T-helper 22 cell (primary cell): ENCODE measurements at places on chromosomes 2 and 18.

DNA sequence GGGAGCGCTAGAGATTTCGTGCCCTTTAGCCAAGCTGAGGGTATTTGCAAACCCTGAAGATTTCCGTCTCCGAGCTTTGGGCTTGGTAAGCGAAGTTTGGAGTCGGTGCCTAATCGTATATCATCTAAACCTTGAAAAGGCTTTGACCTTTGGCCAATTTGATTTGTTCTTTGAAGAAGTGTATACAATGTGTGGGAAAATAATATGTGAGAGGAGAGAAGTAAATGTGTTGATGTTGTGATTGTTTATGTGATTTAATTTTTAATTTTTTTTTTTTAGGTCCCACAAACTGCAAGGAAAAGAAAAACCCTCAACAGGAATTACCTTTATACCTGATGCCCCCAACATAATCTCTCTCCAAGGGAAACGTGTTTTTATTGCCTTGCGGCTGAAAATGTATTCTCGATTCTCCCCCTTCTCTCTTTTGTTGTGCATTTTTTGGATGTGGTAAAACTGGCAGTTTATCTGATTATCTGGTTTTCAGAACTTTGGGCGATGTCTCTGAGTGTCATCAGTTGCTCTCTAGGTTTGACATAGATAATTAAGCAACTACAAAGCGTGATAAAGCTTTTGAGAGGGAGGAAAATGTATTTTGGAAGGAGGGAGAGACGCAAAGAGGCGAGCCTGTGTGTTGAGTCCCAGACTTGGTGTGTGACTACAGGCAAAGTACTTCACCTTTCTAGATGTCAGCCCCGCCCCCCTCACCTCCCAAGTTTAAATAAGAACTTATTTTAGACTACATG is 912 bp upstream of the FBXO11 start:
- peak; percentile 31 for DNase-seq

DNA sequence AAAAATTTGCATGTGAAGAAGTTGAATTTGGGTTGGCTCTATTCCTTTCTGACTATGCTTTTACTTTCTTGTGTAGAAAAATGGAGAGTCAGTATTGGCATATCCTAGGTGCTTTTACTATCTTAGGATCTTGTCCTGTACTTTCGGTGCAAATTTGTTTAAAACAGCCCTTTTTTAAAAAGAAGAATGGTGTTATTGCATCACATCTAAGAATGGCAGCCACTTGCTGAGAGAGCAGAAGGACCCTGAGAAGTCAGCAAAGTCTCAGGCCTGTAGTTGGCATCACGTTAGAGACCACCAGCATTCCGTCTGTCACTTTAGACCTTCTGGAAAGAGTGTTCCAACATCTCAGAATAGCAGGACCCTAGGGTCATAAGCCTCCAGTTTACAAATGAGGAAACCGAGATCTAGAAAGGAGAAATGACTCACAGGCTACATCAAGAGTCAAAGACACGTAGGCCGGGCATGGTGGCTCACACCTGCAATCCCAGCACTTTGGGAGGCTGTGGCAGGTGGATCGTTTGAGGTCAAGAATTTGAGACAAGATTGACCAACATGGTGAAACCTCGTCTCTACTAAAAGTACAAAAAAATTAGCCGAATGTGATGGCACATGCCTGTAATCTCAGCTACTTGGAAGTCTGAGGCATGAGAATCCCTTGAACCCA is 42.5 kb downstream of the SPATS2L start:
- DNase-seq: no peak

DNA sequence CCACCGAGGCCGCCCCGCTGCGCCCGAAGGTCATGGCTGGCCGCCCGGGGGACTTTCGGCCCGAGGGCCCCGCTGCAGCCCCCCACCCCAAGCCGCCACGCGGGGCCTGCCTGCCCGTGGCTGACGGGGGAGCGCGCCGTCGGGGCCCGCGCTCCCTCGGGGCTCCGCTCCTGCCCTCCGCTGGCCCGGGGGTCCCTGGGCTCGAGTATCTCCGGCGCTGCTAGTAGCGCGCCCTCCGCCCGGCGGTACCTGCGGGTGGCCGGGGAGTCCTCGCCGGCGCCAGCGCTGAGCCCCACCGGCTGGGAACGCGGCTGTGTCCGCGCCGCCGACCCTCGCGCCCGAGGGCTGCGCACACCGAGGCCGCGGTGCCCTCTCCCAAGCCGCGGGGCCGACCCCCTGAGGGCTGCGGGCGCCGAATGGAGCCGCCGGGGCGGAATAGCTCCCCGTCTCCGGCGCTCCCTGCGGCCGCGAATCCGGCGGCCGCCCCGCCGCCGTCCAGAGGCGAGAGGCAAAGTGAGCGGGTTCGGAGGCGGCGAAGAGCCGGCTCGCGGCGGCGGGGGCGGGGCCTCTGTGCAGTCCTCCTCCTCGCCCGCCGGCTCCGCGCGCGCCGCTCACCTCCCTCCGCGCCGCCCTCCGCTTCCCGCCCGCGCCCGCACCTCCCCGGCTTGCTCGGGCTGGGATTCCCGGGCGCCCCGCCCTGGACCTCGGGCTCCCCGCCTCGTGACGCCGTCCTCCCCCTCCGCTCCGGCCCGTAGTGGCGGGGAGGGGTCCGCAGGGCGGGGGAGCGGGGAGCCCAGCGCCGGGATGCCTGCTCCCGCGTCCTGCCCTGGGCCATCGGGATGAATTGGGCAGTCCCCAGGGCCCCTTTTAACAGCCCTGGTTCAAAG is at the start of gene KCNG3:
KCNG3 (minus strand) TSS at position 515 of the 887 bp plus-strand sequence; CDS start at position 34, 481 bp downstream.
- peak; percentile 35 for DNase-seq

- no peak for DNase-seq
Measured at GRCh38 chr18:49904871-49905555, 91.7 kb upstream of the ACAA2 start.

DNA sequence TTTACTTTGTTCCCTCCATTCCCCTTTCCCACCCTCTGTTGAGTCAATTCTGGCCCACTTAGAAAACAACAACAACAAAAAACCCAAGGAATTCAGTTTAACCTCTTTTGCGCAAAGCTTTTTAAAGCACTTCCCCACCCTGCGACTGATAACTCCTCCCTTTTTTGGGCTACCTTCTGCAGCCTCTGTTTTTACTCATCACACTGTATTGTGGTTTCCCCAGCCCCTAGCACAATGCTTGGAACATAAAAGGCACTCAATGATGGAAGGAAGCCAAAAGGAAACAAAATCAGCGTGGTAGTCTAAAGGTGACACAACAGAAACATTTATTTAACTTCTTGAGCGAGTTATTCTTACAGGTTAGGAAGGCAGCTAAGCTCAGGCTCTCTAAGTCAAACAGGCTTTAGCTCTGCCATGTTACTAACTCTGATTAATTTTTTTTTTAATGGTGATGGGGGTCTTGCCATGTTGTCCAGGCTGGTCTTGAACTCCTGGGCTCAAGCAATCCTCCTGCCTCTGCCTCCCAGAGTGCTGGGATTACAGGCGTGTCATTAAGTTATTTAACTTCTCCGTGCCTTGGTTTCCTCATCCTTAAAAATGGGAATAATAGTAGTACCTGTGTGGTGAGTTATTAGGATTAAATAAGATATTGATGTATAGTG is 1.3 kb downstream of the CEP68 start:
- peak; percentile 59 for DNase-seq

GRCh38 chr2:60118061-60118460 is 435.4 kb downstream of the BCL11A start:
- no peak for DNase-seq

- no peak for DNase-seq
Measured at GRCh38 chr2:235278771-235279355, 215.0 kb upstream of the AGAP1 start.

- no peak for DNase-seq
Measured at GRCh38 chr2:225326969-225327368, 72.5 kb upstream of the NYAP2 start.

GRCh38 chr2:66867063-66867441 is 432.1 kb downstream of the MEIS1 start:
- DNase-seq: no peak

- no peak for DNase-seq
Measured at GRCh38 chr2:170582751-170583463, 132.2 kb upstream of the SP5 start.

- DNase-seq: no peak
Measured at GRCh38 chr18:22559414-22560274, 141.9 kb upstream of the CTAGE1 start.

DNA sequence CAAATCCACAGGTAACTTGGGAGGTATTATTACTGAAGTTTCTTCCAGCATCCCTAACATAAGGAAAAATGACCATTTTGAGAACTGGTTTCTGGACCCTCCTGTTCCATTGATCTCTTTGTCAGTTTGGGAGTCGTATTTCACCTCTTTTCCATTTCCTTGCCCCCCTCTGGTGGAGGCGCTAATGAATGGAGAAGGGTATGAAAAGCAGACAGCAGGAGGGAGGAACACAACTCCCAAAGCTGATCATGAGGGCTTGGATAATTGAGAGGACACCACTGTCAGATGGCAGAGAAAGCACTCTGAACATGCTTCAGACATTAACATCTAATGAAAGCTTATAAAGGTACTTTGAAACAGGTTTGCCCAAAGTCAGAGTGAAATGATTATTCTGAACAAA is 56.6 kb upstream of the TLK1 start:
- DNase-seq: no peak

- DNase-seq: no peak
Measured at GRCh38 chr2:66515743-66516142, 80.8 kb downstream of the MEIS1 start.

DNA sequence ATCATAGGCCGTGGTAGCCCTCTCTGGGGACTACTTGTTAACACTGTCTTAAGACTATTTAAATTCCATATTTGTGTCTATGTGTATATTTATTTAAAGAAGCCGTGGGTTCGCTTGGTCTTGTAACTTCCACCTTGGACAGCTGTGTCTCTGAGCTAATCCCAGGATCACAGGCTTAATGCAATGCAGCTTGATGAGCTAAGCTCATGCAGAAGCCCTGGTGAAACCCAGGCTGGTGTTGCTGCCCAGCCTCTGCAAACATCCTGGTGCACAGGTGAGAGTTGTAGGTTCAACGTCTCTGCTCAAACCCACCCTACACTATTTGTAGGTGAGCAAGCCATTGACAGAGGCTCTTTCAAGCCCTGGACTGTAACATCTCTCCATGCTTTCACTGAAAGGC is 211.8 kb downstream of the FAM210A start:
- no peak for DNase-seq

DNA sequence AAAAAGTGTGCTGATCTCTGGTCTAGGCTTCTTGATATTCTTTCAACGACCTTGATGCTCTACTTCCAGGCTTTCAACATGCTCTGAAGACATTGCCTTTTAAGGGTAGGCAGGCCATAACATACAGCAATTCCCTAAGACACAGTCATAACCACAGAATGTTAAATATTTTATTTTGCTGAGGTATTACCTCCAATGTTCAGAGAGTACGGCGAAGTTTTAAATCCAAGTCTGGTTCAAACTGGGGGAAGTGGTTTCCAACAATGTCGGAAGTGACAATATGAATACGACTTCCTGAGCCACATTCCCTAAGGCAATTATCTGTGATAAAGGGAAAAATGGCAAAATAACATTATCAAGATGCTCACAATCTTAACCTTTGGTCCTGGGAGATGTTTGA is 1077.9 kb upstream of the PIK3C3 start:
- no peak for DNase-seq
